ENCODE measurements at places on chromosomes 5 and 9.

- DNase-seq = no peak
Measured at GRCh38 chr5:126527892-126528291, 67.1 kb downstream of the ALDH7A1 start.

GRCh38 chr5:169190849-169191248 lies 110.1 kb downstream of the SLIT3 start:
- no peak for DNase-seq

DNA sequence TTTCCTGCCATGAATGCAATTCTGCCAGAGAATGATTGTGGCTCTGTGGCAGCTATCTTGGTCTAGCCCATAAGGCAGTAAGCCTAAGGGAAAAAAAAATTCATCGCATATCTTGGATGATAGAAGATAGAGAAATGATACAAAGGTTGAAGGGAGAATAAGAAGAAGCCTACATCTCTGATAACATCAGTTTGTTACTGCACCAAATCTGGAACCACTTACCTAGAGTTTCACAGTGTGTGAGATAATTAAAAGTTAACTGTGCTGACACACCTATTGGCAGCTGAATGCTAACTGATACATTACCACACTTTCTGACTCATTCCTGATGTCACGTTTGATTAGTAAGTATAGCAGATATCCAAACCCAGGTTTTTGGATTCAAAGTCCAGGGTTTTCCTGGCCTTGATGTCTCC lies 91.6 kb upstream of the TAF11L2 start:
- no peak for DNase-seq

- no peak for DNase-seq
Measured at GRCh38 chr5:168438349-168438748, 47.9 kb upstream of the RARS1 start.

GRCh38 chr5:132260714-132261551 lies 3.4 kb downstream of the PDLIM4 start:
- DNase-seq = peak; percentile 20

DNA sequence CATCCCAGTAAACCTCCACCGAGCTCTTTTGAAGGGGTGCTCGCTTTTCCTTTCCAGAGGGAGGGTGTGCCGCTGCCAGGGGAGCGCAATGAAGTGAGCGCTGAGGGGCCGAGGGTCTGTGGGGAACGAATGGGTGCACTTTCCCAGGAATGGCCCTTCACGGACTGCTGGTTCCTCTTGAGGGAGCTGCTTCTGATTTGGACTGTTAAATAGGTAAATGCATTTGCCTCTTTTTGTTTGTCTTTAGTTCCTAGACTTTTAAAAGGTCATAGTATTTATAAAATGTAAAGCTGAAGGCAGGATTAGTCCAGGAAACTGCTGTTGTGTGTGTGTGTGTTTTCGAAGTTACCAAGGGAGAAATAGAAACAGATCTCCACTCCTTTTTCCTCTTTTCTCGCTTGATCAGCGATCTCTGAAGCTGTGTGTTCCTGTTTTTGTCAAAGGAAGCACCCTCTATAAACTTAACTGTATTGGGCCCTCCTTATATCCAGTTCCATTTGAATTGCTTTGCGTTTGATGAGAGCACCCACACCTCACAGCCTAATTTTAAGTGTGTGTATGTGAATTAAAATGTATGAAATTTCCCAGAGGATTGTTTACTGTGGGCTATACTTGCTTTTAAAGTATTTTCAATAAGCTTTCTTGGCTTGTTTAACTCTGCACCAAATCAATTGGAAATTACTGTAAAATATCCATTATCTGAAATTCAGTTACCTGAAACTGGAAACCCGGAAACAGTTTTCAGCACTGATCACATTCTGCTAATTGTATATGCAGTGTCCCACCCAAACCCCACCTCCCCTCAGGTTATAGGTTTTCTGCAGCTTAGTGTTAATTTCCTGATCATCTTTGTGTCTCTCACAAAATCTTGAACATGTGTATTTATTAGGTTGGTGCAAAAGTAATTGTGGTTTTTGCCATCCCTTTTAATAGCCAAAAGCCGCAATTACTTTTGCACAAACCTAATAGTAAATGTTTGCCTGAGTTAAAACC lies 966 bp downstream of the SNX2 start:
- DNase-seq = no peak

- DNase-seq = no peak
Measured at GRCh38 chr9:4962085-4962484, 23.0 kb upstream of the JAK2 start.

DNA sequence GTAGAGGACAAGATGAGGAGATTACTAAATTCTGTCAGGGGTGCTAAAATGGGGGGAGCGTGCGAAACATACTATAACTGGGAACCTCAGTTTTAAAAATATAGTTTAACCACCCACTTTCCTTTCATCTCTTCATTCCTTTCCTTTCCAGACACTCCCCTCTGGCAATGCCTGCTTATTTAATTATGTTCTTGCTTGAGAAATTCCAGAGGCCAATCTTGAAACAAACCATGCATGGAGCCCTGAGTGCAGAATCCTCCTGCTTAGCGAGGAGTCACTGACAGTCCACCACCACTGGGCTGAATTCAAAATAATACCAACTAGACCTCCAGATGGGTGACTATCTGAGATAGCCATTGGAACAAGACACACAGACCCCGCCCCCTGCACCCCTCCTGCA lies 29.7 kb upstream of the C9orf72 start:
- no peak for DNase-seq

- no peak for DNase-seq
Measured at GRCh38 chr9:37914701-37915358, 10.9 kb upstream of the SLC25A51 start.

- DNase-seq = no peak
Measured at GRCh38 chr5:163727028-163727427, 221.6 kb downstream of the MAT2B start.

GRCh38 chr9:99000476-99001395 lies 57.0 kb downstream of the COL15A1 start:
- peak; percentile 47 for DNase-seq

DNA sequence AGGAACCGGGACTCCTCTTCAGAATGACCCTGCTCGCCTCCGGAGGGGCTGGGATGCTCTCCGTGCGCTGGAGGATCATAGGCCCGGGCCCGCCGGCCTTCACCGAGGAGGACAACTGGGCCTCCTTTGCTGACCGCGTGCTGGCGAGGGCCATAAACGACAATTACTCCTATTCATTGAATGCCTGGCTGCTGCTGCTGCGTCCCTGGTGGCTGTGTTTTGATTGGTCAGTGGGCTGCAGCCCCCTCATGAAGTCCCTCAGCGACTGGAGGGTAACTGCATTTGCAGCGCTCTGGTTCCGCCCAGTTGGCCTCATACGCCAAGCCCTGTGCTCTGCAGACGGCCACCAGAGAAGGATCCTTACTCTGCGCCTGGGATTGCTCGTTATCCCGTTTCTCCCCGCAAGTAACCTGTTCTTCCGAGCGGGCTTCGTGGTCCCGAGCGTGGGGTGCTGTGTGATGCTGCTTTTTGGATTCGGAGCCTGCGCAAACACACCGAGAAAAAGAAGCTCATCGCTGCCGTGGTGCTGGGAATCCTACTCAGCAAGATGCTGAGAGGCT lies 16.6 kb downstream of the OR2V1 start:
- no peak for DNase-seq

- DNase-seq = no peak
Measured at GRCh38 chr9:107593224-107593870, 103.8 kb upstream of the KLF4 start.

DNA sequence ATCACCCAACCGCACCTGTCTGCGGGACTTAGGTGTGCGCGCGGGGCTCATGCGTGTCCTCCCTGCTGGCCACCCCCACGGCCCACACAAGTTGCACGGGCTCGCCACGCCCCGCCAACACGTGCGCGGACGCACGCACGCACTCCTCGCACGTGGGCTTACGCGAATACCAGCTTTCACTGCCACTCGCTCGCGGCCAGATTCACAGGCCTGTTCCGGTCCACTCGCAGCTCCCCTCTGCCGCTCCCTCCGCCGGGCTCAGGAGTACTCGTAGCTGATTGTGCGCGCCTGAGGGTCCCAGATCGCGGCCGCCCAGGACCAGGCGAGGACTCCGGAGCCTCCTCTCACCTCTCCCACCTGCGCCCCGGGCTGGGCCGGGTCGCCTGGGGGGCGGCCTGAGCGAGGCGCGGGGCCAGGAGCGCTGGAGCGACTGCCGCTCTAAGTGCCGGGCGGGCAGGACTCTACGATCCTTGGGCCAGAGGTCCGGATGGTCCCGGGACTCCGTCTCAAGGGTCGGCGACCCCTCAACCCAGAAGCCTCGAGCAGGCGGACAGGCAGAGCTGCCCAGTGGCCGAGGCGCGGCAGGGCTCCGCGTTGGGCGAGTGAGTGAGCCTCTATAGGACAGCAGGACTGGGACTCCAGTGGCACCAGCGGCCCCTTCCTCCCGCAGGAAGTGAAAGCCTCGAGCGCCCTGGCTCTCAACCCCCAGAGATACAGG lies 3.4 kb downstream of the PCDHGC5 start:
- peak; percentile 64 for DNase-seq

GRCh38 chr9:129218918-129219317 lies 40.9 kb upstream of the IER5L start:
- DNase-seq = no peak

DNA sequence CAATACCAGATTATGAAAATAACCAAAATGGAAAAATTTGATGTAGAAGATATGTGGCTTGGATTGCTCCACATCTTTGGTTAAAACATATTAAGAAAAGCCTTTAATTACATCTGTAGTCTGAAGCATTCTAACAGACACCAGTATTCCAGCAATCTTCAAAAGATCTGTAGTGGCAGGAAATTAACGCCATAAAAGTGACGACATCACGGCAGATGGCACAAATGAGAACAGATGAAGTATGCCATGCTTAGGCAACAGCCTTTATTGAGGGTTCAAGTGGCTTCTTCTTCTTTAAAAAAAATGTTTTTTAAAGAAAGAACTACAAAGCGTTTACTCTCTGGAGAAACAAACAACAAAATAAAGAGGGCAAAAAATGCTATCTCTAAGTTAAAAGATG lies 164.2 kb downstream of the MEF2C start:
- DNase-seq = no peak

GRCh38 chr5:56457887-56458812 lies 225.0 kb upstream of the ANKRD55 start:
- no peak for DNase-seq

DNA sequence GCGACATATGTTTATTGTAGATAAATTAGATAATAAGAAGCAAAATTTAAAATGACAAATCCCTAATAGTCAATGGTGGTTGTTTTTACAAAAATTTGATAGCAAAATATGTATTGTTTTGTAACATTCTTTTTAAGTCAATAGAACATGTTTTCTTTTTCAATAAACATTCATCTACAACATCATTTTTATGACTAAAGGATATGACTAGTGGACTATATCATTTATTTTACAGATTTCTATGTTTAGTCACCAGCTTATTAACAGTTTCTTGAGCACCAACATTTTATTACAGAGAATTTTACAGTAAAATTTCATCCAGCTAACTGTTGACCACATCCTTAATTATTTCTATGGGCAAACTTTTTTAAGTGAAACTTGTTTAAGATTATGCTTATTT lies 114.7 kb upstream of the IL7R start:
- no peak for DNase-seq

GRCh38 chr9:126778141-126778540 lies 26.7 kb upstream of the ZBTB43 start:
- no peak for DNase-seq

- DNase-seq = peak; percentile 92
Measured at GRCh38 chr9:121650217-121651007, 1.0 kb upstream of the DAB2IP start.

DNA sequence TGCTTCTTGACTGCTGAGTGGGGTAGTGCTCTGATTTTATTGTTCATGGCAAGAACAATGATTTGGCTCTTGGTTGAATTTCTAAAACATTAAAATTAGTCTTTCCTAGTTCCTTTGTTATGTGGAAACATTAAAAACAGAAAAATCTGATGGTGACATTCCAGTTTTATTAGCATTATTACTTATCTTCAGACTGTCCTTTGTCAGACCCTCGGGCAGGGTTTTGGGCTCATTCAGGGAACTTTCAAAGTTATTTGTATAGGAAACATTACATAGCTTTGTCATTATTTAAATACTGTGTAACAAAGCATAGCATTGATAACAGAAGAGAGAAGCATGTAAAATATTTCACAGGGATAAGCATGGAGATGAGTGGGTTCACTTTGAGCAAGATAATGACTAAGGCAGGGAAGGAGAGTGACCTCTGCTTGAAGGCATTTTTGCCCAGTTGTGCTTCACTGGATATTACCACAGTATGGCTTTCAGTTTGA lies 119.9 kb downstream of the KDM4C start:
- no peak for DNase-seq

- DNase-seq = no peak
Measured at GRCh38 chr9:35905912-35906679, at the start of gene HRCT1. TSS of gene HRCT1 (plus strand) at chr9:35906202. CDS start at chr9:35906288, 86 bp downstream.

GRCh38 chr9:92100237-92100911 lies 14.8 kb downstream of the SPTLC1 start:
- no peak for DNase-seq

DNA sequence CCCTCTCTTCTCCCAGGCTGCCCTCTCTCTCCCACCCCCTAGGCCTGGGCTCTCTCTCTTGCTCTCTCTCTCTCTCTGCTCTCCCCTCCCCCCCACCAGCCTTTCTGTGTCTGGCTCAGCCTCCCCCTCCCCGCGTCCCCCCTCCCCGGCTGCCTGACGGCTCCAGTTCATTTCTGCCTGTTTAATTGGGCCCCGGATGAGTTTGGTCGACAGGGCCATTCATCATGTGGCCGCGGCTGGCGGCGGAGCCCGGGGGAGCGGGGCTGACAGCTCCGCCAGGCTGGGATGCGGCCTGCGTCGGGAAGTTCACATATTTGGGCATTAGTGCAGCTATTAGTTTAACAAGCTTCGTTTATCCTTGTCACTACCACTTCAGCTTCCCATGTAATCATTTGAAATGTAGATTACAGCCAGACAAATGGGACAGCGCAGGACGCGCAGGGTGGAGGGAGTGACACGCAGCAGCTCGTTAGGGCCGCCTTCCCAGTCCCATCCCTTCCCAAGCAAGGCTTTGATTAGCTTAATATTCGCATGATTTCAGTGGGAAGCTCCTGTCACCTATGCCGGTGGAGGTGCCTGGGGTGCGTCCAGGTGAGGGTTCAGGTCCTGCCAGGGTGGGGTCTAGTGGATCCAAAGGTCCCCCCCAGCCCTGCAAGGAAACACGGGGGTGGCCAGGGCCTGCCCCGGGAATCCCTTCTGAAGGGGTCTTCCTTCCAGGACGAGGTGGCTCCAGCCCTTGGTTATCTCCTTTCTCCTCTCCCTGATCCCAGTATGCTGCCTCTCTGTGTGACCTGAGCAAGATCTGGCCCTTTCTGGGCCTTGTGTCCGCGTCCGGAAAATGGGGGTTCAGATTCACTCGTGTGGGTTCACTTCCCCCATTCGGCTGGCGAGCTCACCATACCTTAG lies 214.8 kb downstream of the PAX5 start:
- DNase-seq = no peak

- DNase-seq = no peak
Measured at GRCh38 chr5:167525004-167525403, 766.4 kb upstream of the WWC1 start.
